Thymus (tissue), 14 donors: ENCODE measurements at places on chromosomes 5 and 9.

- DNase-seq = peak; percentile 22
These were observed 25.6 kb downstream of the CEP78 start for GRCh38 chr9:78261403-78262001.

- no peak for DNase-seq
These were observed 7.0 kb downstream of the DOLK start for GRCh38 chr9:128940271-128940921.

DNA sequence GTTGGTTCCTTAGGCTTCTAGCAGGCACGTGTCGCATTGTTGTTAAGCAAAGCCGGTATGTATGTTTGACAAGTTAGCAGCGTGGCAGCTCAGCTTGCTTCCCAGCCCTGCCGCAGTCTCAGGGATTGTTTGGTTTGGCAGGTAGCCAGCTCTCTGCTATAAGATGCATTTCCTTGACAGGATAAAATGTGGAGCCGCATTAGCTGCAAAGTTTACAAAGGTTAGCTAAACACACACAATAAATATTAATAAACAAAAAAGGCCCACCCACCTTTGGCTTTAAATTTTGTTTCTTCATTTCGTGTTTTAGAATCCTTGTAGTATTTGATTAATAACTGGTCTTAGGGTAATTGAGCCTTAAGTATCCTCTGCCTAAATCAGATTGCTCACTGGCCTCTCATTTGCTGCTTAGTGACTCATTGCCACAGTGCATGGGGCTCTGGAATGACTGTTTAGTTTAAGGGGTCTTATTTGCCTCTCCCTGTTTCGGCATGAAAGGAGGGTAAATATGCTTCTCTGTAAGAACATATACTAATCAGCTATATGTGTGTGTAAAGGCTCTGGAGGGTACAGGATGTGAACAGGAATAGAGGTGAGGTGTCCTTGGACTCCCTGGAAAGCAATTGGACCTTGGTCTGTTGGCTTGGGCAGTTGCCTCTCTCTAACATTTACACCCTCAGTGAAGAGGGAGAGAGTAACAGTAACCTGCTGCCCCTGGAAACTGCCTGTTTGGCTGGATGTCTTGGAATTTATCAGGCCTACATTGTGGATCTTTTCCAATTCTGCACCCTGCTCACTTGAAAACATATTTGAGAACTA is 122.0 kb downstream of the GDNF start:
- DNase-seq = peak; percentile 12

GRCh38 chr5:80125022-80125961 is 90.1 kb downstream of the THBS4 start:
- no peak for DNase-seq

GRCh38 chr9:126939821-126940221 is 25.2 kb downstream of the RALGPS1 start:
- no peak for DNase-seq

GRCh38 chr9:127098916-127099553 is 23.4 kb downstream of the ANGPTL2 start:
- no peak for DNase-seq

- DNase-seq = no peak
These were observed 81.1 kb downstream of the VAV2 start for GRCh38 chr9:133910855-133911514.
